Activated B cell treated with CpG ODN at 0.5 μM for 24 hours (primary cell): ENCODE measurements at places on chromosomes 6 and 20. TPM values are rescaled to one million over a fixed set of nuclear protein-coding genes. Genes with fewer than 3 reads are reported as not detected.

- no peaks in the 10 kb centered on the region for H3K4me1 ChIP-seq
- H3K27me3 ChIP-seq: no peaks in the 10 kb centered on the region
- no peak for DNase-seq
- H3K27ac ChIP-seq: no peak overlapping the region
- peaks cover 3% of the 10 kb centered on the region for H3K36me3 ChIP-seq
- H3K4me3 ChIP-seq: no peak overlapping the region
Measured at GRCh38 chr6:160124007-160124406, 2.4 kb downstream of the SLC22A1 start.

DNA sequence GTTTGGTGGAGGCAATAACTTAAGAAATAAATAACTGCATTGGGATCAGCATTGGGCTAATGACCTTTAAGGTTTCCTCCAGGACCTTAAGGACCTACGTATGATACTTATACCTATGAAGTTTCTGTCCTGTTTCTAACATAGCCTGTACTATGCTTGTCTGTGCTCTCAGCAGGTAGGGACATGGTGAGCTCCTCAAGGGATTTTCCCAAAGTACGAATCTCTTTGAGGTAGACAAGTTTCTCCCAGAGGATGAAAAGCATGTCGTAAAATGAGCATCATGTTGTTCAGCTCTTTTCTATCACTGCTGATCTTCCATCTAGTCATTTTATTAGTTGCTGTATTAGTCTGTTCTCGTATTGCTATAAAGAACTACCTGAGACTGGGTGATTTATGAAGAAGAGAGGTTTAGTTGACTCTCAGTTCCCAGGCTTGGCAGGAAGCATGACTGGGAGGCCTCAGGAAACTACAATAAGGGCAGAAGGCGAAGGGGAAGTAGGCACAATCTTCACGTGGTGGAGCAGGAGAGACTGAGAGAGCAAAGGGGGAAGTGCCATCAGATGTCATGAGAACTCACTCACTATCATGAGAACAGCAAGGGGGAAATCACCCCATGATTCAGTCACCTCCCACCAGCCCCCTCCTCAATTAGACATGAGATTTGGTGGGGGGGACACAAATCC lies 77.8 kb upstream of the TGM3 start:
- no peaks in the 10 kb centered on the region for H3K27me3 ChIP-seq
- peaks cover 5% of the 10 kb centered on the region for H3K36me3 ChIP-seq
- peak overlapping the region; percentile 97 for H3K27ac ChIP-seq
- peak overlapping the region; percentile 75 for H3K4me3 ChIP-seq

DNA sequence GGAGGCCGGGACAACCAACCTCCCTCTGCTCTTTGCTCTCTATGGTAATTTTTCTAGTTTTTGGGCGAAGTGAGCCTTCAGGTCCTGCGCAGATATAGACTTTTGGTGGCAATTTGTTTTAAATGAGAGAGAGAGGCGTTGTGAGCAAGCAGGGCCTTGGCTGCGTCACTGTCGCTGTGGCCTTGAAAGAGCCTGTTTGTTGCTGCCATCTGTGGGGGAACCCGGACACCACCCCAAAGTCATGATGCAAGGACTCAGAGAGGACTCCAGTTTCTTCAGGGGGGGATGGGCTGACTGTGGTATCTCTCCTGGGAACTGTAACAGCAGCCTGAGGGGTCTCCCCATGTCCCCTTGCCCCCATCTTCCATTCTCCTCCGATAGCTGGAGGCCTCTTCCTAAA lies 462.7 kb upstream of the SULF2 start:
- no peak overlapping the region for H3K27ac ChIP-seq
- no peaks in the 10 kb centered on the region for H3K36me3 ChIP-seq
- no peaks in the 10 kb centered on the region for H3K4me1 ChIP-seq
- peaks cover 7% of the 10 kb centered on the region for H3K27me3 ChIP-seq

- peaks cover 14% of the 10 kb centered on the region for H3K4me1 ChIP-seq
- no peak for DNase-seq
- H3K4me3 ChIP-seq: no peak overlapping the region
- H3K27ac ChIP-seq: no peak overlapping the region
- no peaks in the 10 kb centered on the region for H3K36me3 ChIP-seq
Measured at GRCh38 chr6:53446151-53446550, 97.4 kb upstream of the ELOVL5 start.

The MYT1 gene
- total RNA-seq: 1.2 and 3.3 TPM in 2 replicates

The METTL24 gene
- not detected in 2 replicates for total RNA-seq

DNA sequence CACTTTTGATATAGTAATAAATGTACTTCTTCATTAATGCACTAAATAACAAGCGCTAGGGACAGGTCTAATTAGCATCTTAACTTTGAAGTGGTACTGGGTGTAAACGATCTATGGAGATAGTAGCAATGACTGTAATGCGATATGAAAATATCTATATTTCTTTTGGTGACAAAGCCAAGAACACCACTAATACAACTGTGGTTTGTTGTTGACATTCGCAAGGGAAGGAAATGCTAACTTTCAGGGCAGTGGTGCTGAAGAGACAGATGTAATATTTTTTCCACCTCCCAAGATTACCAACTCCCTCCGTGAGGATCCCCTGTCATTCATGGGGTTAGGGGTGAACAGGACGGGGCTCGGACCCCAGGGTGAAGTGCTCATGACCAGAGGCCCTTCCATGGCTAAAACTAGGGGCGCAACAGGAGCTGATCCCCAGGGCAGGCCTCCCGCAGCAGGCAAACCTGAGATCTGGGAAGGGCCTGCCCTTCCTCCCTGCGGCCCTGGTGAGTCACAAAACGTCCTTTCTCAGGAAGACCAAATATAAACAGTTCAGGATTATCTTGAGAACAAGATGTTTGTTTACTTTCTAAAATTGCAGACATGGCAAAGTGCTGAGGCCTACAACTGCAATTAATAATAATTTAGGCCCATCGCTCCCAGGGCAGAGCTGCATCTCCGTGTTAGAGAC lies 65.0 kb upstream of the TOX2 start:
- H3K4me3 ChIP-seq: no peak overlapping the region
- no peaks in the 10 kb centered on the region for H3K27me3 ChIP-seq
- H3K4me1 ChIP-seq: no peaks in the 10 kb centered on the region
- DNase-seq: no peak
- H3K27ac ChIP-seq: no peak overlapping the region
- H3K36me3 ChIP-seq: no peaks in the 10 kb centered on the region

GRCh38 chr6:79543886-79544285 lies 6.7 kb upstream of the LCA5 start:
- H3K4me3 ChIP-seq: no peak overlapping the region
- DNase-seq: no peak
- no peaks in the 10 kb centered on the region for H3K27me3 ChIP-seq

GRCh38 chr6:157838718-157839430 lies 15.8 kb downstream of the SNX9 start:
- peaks cover 82% of the 10 kb centered on the region for H3K4me1 ChIP-seq
- H3K27me3 ChIP-seq: no peaks in the 10 kb centered on the region
- peaks cover 32% of the 10 kb centered on the region for H3K36me3 ChIP-seq
- no peak overlapping the region for H3K27ac ChIP-seq

DNA sequence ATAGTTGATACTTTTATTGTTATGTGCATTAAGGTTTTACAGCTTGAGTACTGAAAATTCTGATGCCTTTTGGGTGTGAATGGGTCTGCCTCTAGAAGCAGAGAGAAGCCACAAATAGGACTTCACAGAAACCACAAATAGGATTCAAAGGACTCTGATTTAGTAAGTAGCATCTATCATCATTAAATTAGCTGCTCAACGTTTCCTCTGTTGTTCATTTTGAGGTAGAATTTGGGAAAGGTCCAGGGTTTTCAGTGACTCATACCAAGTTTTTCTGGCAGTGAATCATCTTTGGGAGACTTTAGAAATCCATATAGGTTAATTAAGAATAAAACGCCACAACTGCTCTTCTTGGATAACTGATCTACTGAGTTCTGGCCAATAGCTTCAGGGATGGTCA lies 105.1 kb downstream of the PHF3 start:
- no peak overlapping the region for H3K4me3 ChIP-seq
- no peaks in the 10 kb centered on the region for H3K4me1 ChIP-seq
- no peak overlapping the region for H3K27ac ChIP-seq
- H3K27me3 ChIP-seq: peaks cover 2% of the 10 kb centered on the region
- no peak for DNase-seq
- no peaks in the 10 kb centered on the region for H3K36me3 ChIP-seq

The GPLD1 gene
- total RNA-seq: 7.3 and 8.4 TPM in 2 replicates

DNA sequence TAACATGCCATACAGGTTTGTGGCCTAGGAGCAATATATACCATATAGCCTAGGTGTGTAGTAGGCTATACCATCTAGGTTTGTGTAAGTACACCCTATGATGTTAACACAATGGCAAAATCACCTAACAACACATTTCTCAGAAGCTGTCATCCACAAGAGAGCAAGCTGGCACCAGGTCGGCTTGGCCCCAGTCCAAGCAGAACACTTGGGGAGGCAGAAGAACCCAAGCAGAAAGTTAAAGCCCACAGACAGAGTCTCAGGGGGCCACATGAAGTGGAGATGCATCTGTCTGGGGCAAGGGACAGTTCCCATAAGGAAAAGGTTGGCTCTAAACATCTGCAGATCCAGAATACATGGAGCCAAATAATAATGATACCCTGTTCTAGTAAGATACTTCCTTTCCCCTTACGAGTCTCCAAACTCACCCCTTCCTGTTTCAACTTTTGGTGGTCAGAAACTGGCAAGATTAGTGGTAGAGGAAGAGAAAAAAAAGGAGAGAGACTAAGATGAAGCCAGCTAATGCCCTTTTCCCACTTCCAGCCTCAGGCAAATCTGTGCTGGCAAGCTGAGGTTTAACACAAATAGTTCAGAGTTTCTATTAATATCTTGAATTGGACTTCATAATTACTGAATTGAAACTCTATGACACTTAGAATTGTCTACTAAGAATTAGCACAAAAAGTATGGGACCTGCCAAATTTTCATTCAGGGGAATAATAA lies 29.5 kb downstream of the TCF21 start:
- H3K27me3 ChIP-seq: peaks cover 11% of the 10 kb centered on the region
- peaks cover 4% of the 10 kb centered on the region for H3K4me1 ChIP-seq
- no peak overlapping the region for H3K27ac ChIP-seq
- no peak for DNase-seq
- H3K36me3 ChIP-seq: no peaks in the 10 kb centered on the region
